ENCODE measurements at places on chromosomes 7 and 10.
A peak's percentile ranks its signal among the peaks of the same experiment; 100 is the strongest.

- DNase-seq: no peak
These were observed 80.0 kb downstream of the TFPI2 start for GRCh38 chr7:93810561-93810960.

DNA sequence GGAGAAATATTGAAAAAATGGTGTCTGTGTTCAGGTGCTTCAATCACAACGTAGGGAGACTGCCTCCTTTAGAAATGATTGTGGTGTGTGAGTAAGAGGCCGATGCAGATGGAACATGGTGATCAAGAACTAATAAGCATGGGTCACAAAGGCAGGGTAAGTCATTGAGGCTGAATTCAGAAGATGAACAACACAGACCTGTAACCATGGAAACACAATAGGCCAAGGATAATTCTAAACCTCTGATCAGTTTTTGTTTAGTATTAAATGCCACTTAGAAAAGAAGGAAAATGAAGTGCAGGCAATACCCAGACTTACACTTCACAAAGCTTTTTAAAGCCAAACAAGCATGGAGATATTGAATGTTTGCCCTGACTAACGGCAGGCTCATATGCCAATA is 32.8 kb upstream of the TAS2R16 start:
- no peak for DNase-seq

GRCh38 chr10:77641788-77642397 is 4.3 kb upstream of the KCNMA1 start:
- DNase-seq: peak; percentile 87

GRCh38 chr10:11515596-11516430 is 95.6 kb downstream of the USP6NL start:
- DNase-seq: peak; percentile 89

DNA sequence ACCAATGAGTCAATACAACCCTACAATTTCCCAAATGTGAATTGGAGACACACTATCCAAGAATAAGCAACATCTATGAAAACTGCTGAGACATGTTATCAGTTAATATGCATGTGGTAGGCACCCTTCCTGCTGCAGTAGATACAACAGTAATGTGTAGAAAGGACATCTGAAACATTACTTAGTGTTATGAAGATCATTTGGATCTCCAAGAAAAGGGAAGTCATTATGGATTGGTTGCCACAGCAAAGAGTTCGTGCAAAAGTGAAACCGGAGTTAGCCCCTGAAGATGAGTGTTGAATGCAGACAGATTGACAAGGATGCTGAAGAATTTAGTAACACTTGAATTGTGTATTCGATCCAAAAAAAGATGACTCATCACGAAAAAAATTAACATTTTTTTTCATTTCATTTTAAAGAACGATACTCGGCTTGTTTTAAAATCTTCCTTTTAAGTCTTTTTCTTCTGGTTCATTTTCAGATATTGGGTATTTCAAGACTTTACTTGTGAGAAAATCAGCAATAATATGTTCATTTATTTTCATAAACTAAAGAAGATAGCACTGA is 322.4 kb upstream of the KLF6 start:
- DNase-seq: peak; percentile 2

DNA sequence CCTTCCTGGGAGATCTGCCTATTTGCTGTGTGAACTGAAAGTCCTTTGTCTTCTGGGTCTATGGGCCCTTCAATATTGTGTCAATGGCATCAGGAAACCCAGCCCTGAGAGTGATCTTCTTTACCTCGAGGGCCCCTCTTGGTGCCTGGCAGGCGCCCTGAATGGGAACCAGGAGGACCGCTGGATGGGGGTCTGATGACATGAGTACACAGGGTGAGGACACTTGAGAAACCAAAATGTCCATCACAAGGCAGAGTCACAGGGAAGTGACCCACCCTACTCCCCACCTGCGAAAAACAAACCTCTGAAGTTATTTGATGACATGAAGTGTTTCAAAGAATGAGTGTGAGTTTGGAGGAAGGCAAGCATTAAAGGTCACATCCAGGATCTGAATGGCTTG is 17.3 kb downstream of the SFTPA1 start:
- DNase-seq: no peak

- DNase-seq: peak; percentile 27
These were observed 232.7 kb upstream of the TAC1 start for GRCh38 chr7:97499204-97499603.

GRCh38 chr7:117689406-117689805 is 183.8 kb downstream of the CTTNBP2 start:
- no peak for DNase-seq
